Fibroblast of skin of left biceps (primary cell): ENCODE measurements at places on chromosomes 7 and 10.

DNA sequence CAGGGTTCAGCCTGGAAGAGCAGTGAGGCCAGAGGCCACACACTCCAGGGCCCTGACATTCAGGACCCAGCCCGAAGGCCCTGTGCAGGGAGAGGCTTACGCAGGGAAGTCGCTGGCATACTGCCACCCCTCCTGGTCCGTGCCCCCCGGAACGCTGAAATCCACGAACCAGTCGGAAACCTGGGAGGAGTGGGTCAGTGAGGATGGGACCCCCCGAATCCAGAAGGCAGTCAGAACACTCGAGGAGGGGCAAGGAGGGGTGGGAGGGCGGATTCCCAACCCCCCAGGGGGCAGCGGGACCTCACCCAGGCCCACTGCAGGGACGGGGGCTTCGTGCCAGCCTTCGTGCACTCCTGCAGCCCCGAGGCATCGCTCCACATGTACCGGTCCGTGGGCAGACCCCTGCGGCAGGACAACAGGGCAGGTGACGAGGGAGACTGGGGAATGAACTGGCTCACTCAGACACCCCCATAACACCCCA is 13.5 kb downstream of the BHLHA15 start:
- no peak for DNase-seq

- no peak for DNase-seq
Observed at GRCh38 chr7:16068183-16068582, 353.2 kb downstream of the CRPPA start.

GRCh38 chr7:46764100-46764936 is 817.6 kb downstream of the TNS3 start:
- DNase-seq: peak; percentile 88

- no peak for DNase-seq
Observed at GRCh38 chr10:58322835-58323209, 12.0 kb upstream of the UBE2D1 start.

- no peak for DNase-seq
Observed at GRCh38 chr7:139897422-139898090, 68.5 kb downstream of the TBXAS1 start.

GRCh38 chr7:53383131-53383530 is 347.7 kb downstream of the POM121L12 start:
- DNase-seq: no peak

DNA sequence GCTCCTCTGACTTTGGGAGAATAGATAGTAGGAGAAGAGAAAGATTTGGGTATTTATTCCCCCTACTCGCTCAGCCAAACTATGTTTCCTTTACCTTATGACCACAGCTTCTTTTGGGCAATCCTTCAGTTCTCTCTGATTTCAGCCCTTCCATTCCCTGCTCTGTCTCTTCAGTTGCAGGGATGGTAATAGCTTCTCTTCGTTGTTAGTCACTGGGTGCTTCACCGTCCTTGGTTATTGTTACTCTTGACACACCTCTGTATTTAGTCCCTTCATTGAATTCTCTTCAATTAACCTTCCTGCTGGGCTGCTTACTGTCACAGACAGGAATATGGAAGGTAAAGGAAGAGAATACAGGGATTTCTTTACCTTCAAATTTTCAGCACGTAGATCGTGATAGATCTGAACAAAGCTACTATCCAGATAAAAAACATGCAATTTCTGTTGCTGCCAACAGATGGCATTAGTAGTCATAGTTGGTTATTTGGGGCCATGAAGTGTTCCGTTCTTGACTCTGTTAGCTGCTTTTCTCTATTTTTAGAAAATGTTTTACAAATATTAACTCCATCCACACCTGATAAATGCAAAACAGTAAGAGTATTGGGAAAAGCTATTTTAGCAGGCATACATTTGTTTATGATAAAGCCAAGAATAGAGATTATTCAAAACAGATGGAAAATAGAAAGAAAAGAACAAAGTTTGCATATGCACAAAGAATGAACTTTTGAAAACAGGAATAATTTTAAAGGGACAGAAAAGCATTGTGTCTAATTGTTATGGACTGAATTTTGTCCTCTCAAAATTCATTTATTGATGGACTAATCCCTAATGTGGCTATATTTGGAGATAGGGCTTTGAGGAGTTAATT is 14.0 kb upstream of the PTTG1IP2 start:
- peak; percentile 17 for DNase-seq
